ENCODE measurements at places on chromosomes 7 and 10.

DNA sequence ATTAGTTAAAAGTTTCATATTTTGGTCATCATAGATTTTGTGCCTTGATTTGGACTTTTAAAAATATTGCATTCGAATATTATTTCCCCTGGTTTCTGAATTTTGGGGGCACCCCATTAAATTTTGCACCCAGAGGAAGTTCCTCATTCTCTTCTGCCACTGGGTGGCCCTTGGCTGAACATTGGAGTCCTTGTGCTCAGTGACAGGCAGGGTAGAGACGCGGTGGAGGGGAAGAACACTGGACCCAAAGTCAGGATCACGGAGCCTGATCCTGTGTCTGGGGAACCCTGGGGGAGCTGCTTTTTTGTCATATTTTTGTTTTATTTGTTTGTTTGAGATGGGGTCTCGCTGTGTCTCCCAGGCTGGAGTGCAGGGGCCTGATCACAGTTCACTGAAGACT lies 74.7 kb downstream of the MKI67 start:
- DNase-seq, result no peak

GRCh38 chr7:140723006-140723405 lies 26.5 kb downstream of the NDUFB2 start:
- no peak for DNase-seq

DNA sequence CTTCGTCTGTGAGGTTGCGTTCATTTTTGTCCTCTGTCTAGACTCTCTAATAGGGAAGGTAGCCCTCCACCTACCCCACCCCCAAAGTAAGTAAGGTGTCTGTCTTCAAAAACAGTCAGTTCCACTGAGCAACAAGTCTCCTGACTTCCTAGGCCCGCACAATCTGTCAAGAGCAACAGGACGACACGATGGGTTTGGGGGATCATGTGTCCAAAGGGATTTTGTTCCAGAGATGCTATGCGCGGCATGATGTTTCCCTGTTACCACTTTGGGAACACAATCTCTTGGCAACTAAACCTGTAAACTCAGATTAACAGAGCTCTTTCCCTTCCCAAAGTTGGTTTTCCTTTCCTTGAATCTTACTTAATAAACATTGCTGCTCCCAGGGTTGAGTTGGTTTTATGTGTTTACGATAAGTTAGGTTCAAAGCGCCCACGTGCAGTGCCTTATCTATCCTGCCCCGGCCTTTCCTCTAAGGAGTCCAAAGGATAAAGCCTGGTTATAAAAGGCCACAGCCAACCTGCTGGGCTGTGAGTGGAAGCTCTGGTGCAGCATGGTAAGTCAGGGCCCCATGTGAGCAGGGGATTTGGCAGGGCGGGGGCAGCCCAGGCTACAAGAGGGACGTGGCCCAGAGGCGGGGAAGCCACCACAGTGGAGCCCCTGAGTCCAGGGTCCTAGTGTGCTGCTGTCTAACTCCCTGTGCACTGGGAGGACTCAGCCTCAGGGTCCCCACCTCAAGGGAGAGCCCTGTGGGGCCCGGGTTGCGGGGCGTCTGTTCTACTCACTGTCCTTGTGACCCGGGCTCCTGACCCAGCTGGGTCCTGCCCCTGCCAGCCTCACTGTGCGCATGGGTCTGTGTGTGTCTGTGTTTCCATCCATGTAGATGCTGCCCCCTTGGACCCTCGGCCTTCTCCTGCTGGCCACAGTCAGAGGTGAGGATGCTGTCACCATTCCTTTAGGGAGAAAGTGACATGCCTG lies at the start of gene PNLIPRP2:
Gene PNLIPRP2, plus strand, starts transcription at position 531 of the 978 bp plus-strand sequence.
- no peak for DNase-seq

GRCh38 chr10:132827423-132827789 lies 41.5 kb upstream of the NKX6-2 start:
- DNase-seq, result no peak

GRCh38 chr10:52011118-52011517 lies 303.0 kb upstream of the DKK1 start:
- DNase-seq, result no peak

- no peak for DNase-seq
Measured at GRCh38 chr10:126565441-126565840, 105.1 kb downstream of the C10orf90 start.
